ENCODE measurements at places on chromosomes 13 and 19. TPM values are rescaled to one million over a fixed set of nuclear protein-coding genes. Genes with fewer than 3 reads are reported as not detected.

The ZNF546 gene
- 3.8 TPM for total RNA-seq

DNA sequence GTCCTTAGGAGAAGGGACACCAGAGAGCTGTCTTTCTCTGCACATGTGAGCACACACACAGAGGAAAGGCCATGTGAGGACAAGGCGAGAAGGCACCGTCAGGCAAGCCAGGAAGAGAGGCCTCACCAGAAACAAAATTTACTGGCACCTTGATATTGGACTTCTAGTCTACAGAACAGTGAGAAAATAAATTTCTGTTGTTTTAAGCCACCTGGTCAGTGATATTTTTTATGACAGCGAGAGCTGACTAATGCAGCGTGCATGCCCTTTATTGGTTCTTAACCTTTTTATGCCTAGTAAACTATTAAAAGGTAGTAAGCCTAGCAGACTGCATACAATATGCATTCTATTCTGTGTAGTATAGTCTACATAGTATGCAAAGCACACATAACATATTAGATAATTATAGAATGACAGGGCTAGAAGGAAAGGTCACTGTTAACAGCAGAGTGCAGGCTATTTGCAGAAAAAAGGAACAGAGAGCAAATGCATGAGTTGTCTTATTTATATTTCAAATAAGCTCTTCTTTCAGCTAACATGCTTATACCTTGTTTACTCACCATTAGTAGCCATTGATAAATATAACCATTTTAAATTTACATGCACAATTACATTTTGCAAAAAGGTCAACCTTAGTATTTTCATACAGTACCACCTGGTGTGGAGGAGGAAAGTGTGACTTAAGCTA, 25.2 kb upstream of the KATNAL1 start:
- no peak overlapping the region for H3K4me3 ChIP-seq
- no peak overlapping the region for H3K27ac ChIP-seq
- H3K27me3 ChIP-seq, result no peaks in the 10 kb centered on the region
- no peaks in the 10 kb centered on the region for H3K36me3 ChIP-seq
- peaks cover 10% of the 10 kb centered on the region for H3K4me1 ChIP-seq

DNA sequence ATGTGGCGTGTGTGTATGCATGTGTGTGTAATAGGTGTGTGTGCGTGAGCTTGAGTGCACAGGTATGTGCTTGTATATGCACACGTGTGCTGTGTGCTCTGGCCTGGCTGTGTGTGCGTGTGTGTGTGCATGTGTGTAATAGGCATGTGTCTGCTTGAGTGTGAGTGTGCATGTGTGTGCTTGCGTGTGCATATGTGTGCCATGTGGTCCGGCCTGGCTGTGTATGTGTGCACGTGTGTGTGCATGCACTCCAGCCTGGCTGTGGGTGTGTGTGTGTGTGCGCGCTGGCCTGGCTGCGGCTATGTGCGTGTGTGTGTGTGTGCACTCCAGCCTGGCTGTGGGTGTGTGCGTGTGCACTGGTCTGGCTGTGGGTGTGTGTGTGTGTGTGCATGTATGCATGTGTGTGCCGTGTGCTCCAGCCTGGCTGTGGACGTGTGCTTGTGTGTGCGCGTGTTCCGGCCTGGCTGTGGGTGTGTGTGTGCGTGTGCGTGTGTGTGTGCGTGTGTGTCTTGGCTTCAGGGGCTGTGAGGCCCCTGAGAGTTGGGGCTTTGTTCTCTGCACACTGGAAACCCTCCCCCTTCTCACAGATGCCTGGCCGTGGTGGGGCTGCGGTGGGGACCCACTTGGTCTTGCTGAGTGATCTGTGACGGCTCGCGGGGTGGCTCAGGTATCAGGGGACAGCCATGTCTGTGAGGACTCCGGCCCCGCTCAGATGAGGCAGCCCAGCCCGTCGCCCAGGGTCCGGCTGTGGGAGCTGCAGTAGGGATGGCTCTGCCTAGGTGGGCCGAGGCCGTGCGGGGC, 8.2 kb downstream of the SPPL2B start:
- H3K4me1 ChIP-seq, result peaks cover 23% of the 10 kb centered on the region
- peaks cover 18% of the 10 kb centered on the region for H3K36me3 ChIP-seq
- no peak for DNase-seq
- no peaks in the 10 kb centered on the region for H3K27me3 ChIP-seq
- no peak overlapping the region for H3K4me3 ChIP-seq
- H3K27ac ChIP-seq, result no peak overlapping the region

The OLFM4 gene
- not detected for total RNA-seq

DNA sequence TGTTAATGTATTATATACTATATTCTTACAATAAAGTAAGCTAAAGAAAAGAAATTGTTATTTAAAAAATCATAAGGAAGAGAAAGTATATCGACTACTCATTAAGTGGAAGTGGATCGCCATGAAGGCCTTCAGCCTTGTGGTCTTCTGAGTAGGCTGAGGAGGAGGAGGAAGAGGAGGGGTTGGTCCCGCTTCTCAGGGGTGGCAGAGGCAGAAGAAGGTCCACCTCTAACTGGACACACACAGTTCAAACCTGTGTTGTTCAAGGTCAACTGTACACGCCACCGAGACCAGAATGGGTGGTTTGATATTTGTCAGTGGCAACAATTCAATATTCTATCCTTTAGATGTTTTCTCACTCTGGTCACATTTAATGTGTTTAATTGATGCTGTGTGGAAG, 67.2 kb downstream of the ALOX5AP start:
- no peak overlapping the region for H3K4me3 ChIP-seq
- H3K4me1 ChIP-seq, result peaks cover 8% of the 10 kb centered on the region
- DNase-seq, result peak; percentile 9

DNA sequence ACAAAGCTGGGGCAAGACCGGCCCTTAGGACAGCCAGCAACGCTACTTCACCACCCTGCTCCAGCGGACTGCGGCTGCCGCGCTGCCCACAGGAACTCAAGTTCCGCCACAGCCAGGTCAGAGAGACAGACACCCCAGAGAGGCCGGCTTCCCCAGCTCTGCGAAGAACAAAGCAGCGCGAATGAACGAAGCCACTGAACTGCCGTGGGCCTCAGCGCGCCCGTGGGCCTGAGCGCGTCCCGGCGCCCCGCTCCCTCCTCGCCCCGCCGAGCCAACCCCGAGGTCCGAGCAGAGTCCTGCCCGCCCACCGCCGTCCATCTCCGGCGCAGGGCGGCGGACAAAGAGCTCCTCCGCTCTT, 158.4 kb downstream of the RNF17 start:
- no peaks in the 10 kb centered on the region for H3K36me3 ChIP-seq
- H3K27me3 ChIP-seq, result no peaks in the 10 kb centered on the region
- peak overlapping the region; percentile 70 for H3K27ac ChIP-seq
- DNase-seq, result no peak
- H3K4me1 ChIP-seq, result peaks cover 5% of the 10 kb centered on the region
- peak overlapping the region; percentile 91 for H3K4me3 ChIP-seq

The SULT2A1 gene
- total RNA-seq, result not detected

DNA sequence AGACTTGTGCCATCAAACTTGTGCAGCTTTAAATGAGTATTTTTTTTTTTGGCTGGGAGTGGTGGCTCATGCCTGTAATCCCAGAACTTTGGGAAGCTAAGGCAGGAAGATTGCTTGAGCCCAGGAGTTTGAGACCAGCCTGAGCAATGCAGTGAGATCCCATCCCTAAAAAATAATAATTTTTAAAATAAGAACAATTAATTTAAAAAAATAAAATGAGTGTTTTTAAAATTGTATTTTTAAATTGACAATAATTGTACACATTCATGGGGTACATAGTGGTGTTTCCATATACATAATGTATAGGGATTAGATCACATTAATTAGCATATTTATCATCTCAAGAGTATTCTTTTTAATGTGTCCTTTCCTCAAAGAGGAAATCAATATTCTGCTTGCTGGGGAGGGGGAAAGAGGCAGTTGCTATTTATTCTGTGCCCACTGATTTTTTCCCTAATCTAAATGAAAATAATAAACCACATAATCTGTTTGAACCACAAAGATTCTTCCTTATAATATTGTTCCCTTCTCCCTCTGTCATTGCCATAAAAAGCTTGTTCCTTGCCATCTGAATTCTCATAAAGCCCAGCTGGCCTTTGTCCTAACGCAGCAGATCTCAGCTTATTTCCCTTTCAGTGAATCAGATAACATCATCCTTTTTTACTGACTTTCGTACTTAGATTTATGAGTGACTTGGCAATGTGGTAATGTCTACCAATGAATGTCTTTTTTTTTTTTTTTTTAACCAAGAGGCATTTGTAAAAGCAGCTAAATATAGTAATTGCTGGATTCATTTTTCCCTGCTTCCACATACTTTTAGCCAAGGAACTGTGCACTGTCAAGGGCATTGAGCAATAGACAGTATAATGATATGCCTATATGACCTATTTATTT, 81.8 kb upstream of the RUBCNL start:
- H3K4me3 ChIP-seq, result no peak overlapping the region
- no peaks in the 10 kb centered on the region for H3K27me3 ChIP-seq
- no peak for DNase-seq
- H3K36me3 ChIP-seq, result no peaks in the 10 kb centered on the region

The SAMD1 gene
- total RNA-seq, result 29.4 TPM

GRCh38 chr13:38636761-38637160, 50.1 kb upstream of the FREM2 start:
- H3K27ac ChIP-seq, result no peak overlapping the region
- no peaks in the 10 kb centered on the region for H3K27me3 ChIP-seq
- no peaks in the 10 kb centered on the region for H3K36me3 ChIP-seq
- no peak overlapping the region for H3K4me3 ChIP-seq
- no peak for DNase-seq

DNA sequence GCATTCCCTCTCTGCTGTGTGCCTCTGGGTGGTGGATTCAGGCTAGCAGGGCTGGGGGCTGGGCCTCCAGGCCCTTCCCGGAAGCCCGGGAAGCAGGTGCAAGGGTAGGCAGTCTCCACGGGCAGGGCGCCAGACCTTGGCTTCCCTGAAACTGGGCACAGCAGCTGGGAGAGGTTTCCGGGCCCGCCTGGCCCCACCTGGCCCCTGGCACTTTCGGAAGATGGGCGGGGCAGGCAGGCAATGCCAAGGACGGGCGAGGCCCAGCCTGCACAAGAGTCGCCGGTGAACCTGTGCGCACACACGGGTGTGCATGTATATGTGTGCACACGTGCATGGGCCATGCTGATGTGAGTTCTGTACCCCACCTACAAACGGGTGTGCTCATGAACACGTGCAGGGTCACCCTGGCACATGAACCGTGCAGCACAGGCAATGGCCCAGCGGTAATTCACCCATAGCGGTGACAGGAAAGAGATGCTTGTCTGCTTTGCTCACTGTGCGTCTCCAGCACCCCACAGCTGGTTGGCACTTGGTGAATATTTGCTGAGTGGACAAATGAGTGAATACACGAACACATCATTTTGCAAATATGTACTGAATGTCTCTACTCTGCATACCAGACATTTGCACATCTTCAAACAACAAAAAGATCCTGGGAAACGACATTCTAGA, 15.3 kb downstream of the GADD45B start:
- H3K4me3 ChIP-seq, result no peak overlapping the region
- peaks cover 50% of the 10 kb centered on the region for H3K4me1 ChIP-seq
- no peaks in the 10 kb centered on the region for H3K36me3 ChIP-seq
- H3K27me3 ChIP-seq, result peaks cover 24% of the 10 kb centered on the region
- no peak overlapping the region for H3K27ac ChIP-seq

The ZNF98 gene
- total RNA-seq, result not detected

DNA sequence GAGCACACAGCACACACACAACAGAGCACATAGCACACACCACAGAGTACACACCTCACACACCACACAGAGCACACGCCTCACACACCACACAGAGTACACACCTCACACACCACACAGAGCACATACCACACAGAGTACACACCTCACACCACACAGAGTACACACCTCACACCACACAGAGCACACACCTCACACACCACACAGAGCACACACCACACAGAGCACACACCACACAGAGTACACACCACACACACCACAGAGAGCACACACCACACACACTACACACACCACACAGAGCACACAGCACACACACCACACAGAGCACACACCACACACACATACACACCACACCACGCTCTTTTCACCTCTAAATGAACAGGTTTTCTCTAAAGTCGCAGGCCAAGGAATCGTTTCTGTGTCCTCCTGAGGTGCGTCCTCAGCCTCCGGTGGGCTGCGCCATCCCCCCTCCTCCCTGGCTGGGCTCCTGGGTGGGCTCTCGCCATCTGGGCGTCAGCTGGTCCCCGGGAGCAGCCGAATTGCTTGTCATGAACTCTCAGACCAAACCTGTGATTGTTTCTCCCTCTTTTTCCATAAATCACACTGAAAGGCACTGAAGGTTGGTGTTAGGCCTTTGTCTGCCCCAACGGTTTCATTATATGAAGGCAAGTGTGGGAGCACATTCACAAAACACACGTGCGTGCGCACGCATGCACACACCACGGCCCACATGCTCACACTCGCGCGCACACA, 37.4 kb downstream of the TMEM255B start:
- H3K27ac ChIP-seq, result no peak overlapping the region
- H3K4me1 ChIP-seq, result no peaks in the 10 kb centered on the region
- H3K27me3 ChIP-seq, result no peaks in the 10 kb centered on the region
- no peak for DNase-seq

The INSR gene
- 3.0 TPM for total RNA-seq

DNA sequence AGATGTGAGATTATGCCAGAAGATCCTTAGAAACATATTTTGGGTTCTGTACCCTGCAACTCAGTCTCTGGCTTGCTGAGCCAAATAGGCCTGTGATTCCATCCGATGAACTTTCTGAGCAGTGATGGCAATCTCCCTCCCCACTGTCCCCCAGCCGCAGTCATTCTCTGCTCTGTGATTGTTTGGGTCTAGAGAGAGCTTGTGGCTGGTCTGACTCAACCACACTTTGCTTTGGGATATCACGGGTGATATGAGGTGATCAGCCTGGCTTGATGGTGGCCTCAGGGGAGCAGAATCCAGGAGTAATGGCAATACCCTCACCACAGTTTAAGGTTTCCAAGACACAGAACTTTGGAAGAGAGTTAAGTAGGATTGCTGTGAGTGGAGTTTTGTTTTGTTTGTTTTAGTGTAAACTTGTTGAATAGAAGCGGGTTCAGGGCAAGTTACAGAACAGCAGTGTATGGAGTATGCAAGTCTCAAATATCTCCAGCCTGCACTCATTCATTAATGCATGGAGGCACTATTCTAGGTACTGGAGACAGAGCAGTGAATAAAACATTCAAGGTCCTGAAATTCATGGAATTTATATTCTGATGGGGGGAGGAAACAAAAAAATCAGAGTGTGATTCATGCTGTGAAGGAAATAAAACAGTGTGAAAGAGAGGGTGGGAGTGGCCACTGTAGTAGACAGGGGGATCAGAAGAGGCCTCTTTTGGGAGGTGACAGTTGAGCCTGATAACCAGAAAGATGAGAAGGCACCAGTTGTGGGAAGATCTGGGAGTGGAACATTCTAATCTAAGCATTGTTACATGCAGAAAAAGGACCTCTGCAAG, 5.3 kb downstream of the SAMD4B start:
- no peak for DNase-seq
- peaks cover 34% of the 10 kb centered on the region for H3K4me1 ChIP-seq
- H3K36me3 ChIP-seq, result peaks cover 30% of the 10 kb centered on the region

The PEG3 gene
- not detected for total RNA-seq

GRCh38 chr19:44891016-44891882, at the start of gene TOMM40:
Gene TOMM40 (plus strand): TSS chr19:44891254. CDS start chr19:44891416, 162 bp downstream.
- peak within 1 kb of the TSS; percentile 95 for H3K27ac ChIP-seq
- H3K36me3 ChIP-seq, result peaks cover 35% of the 10 kb centered on the region
- no peak for DNase-seq
- peaks cover 24% of the 10 kb centered on the region for H3K4me1 ChIP-seq

GRCh38 chr13:44300895-44301638, 72.6 kb upstream of the SERP2 start:
- H3K4me1 ChIP-seq, result peaks cover 2% of the 10 kb centered on the region
- no peaks in the 10 kb centered on the region for H3K27me3 ChIP-seq
- H3K27ac ChIP-seq, result no peak overlapping the region
- H3K36me3 ChIP-seq, result no peaks in the 10 kb centered on the region
- H3K4me3 ChIP-seq, result no peak overlapping the region

Measured in CD4-positive, alpha-beta T cell (primary cell).